ENCODE measurements at places on chromosomes 3 and 15.

DNA sequence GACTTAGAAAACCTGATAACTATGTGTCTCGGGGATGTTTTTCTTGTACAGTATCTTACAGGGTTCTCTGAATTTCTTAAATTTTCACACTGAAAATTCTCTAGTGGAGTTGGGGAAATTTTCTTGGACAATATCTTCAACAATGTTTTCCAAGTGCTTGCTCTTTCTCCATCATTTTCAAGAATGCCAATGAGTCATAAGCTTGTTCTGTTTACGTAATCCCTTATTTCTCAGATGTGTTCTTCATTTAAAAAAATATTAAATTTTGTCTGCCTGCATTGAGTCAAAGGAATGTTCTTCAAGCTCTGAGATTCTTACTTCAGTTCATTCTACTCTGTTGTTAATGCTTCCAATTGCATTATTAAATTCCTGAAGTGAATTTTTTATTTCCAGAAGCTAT, 21.9 kb upstream of the PLSCR2 start:
- peak; percentile 21 for DNase-seq

DNA sequence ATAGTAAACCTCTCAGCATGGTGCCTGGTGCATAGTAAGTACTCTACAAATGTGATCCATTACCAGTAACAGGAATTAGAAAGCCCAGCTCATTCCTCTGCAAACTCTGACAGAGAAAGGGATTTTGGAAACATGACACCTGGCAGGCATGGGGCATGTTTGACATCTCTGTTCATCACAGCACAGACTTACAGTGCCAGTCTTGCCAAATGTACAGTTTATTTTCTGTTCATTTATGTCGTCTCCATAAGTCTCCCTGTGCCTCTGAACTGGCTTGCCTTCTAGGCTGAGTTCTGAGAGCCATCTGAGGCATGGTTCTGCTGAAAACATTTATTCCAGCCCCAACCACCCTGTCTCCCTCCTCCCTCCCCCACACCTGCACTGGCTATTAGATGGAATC, 67.0 kb upstream of the CTDSPL start:
- no peak for DNase-seq

GRCh38 chr15:33882921-33883320, 85.4 kb upstream of the CHRM5 start:
- DNase-seq: no peak

GRCh38 chr3:86645756-86646155, 345.2 kb downstream of the VGLL3 start:
- DNase-seq: no peak

GRCh38 chr3:194315965-194316361, 35.2 kb downstream of the CPN2 start:
- no peak for DNase-seq

DNA sequence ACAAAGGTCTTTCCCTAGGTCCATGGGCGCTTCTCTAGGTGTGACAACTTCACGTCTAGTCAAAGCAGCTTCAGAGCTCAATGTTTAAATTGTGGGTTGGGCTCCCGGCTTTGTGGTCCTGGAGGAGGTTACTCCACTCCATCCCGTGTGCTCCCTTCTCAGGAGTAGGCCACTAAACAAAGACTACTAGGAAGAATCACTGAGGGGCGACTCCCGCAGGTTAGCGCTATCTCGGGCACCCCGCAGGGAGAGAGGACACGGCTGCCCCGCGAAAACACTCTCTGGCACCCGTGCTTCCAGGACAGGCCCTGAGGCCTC, 500 bp downstream of the PARP6 start:
- DNase-seq: no peak

DNA sequence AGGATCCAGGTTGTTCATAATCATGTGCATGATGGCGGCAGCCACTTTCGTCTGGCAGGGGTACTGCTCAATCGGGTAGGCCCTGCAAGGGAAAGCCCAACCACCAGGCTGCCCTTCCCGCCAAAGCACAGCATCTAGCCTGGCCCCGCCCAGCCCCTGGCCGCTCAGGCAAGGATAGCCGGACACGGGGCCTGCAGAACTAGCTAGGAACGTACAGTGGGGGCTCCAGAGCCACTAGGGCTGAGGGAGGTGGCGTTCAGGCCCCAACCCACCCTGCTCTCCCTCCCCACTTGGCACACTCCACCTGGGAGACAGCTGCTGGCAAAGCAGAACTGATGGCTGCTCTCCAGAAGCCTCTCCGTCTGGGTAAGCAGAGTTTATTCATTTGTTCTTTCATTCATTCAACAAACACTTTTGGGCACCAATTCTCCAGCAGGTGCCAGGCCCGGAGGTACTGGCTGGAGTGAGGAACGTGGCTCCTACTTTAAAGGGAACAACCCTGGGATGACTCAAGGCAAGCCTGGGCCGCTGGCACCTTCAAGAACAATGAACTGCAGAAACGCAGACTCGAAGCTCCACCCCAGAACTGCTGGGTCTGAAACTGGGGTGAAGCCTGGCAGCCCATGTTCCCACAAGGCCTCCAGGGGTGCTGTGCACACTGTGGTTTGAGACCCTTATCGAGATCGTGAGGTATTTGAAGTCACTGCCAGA, 7.8 kb downstream of the UROC1 start:
- no peak for DNase-seq

DNA sequence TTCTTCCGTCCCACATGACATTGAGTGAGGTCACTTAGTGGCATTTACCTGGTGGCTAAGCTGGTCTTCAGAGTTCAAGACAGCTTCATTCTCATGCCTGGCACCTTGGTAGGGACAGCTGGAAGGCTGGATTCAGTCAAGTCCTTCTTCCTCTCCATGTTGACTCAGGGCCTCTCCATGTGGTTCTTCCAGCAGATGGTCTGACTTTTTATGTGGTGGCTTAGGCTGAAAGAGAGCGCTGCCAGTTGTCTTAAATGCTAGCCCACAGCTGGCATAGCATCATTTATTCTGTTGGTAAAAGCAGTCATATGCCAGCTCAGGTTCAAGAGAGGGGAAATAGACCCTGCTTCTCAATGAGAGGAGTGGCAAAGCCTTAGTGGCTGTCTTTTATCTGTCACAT, 53.0 kb upstream of the CTDSPL start:
- no peak for DNase-seq
